ENCODE measurements at places on chromosomes 7 and 10.

DNA sequence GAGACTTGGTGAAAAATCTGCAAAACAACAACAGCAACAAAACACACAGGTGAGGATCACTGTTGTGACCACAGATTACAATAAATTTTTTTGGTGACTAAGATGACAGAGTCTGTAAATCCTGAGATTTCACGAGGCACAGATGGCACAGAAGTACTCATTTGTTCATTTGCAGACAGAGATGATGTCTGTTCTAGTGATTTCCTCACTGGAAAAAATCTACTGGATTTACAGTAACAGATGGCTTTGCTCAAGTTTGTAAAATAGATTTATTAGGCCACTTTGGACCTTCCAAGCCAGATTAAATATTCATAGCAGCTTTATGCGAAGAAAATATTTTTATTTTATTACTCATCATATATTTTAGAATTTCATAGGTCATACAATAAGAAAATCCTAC, 113.5 kb upstream of the IL6 start:
- peaks cover 39% of the 10 kb centered on the region for H3K36me3 ChIP-seq
- no peaks in the 10 kb centered on the region for H3K27me3 ChIP-seq
- H3K4me3 ChIP-seq, result no peak overlapping the region
- peaks cover 41% of the 10 kb centered on the region for H3K4me1 ChIP-seq
- DNase-seq, result no peak

DNA sequence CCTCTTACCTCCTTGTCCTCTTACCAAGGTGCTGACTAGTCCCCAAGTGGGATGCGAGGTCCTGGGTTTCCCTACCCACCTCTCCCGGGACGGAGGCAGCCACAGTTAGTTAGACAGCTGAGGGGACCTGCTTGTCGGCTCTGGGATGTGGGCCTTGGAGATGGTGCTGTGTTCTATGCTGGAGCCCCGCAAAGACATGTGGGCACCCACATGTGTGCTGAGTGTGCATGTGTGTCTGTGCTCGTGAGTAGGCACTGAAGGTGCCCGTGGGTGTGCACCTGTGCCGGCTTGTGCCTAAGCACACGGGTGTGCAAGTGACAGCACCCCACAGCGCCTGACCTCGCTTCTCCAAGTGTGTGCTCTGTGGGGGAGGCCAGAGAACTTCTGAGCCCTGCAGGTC, 62.2 kb downstream of the NEURL1 start:
- peak overlapping the region; percentile 46 for H3K4me3 ChIP-seq
- no peaks in the 10 kb centered on the region for H3K36me3 ChIP-seq
- H3K27me3 ChIP-seq, result peaks cover 56% of the 10 kb centered on the region
- peaks cover 6% of the 10 kb centered on the region for H3K4me1 ChIP-seq

DNA sequence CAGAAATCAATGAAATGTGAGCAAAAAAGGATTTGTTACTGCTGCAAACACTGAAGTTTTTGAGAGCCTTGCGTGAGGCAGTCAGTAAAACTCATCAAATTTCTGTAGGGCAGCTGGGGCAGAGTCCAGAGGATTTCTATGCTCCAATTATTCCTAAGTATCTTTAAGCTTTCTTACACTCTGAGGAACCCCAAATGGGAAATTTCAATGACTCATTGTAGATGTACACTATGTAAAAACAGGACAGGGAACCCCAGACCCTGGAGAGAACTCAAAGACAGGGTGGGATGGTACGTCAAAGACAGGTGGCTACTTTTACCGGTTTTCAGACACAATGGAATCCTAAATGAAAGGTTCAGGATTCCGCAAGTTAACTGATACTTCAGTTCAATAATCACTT, 120.2 kb downstream of the TNS3 start:
- H3K27me3 ChIP-seq, result no peaks in the 10 kb centered on the region
- H3K4me3 ChIP-seq, result no peak overlapping the region
- H3K27ac ChIP-seq, result no peak overlapping the region
- H3K4me1 ChIP-seq, result peaks cover 10% of the 10 kb centered on the region
- no peak for DNase-seq

DNA sequence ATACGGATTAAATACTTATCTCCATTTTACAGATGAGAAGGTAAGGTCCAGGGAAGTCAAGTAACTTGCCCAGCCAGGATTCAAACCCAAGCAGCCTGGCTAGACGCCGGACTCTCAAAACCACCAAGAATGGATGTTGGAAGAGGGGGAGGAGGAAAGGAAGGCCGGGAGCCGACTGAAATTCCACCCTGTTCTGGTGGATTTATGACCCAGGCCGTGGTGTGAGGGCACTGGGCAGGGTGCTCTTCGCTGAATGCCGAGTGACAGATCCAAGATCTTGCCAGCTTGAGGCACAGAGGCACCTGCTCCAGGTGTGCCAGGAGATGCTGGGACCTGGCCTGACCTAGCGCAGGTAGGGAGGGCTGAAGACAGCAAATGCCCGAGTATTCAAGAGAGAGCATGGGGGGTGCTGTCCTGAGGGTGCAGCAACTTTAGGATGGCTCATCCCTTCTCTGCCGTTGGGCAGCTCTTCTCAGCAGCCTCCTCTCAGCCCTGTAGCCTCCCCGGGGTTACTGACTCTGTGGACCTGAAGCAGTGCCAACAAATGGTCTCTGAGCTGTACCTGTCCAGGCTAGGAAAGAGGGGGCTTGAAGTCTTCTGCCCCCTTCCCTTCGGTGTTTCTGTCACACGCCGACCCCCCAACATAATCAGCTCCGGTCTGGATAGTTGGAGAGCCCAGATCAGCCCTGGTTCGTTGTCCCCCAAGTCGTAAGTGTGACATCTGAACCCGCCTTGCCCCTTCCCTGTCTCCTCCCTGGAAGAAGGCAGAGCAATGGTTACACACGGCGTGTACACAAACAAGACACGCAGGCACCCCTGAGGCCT, 713 bp downstream of the LOXL4 start:
- peaks cover 17% of the 10 kb centered on the region for H3K27me3 ChIP-seq
- H3K4me3 ChIP-seq, result peak overlapping the region; percentile 82
- peaks cover 18% of the 10 kb centered on the region for H3K4me1 ChIP-seq

GRCh38 chr7:111571720-111572119, 9.4 kb upstream of the IMMP2L start:
- no peak overlapping the region for H3K4me3 ChIP-seq
- no peak overlapping the region for H3K27ac ChIP-seq
- H3K27me3 ChIP-seq, result peaks cover 31% of the 10 kb centered on the region
- DNase-seq, result no peak

DNA sequence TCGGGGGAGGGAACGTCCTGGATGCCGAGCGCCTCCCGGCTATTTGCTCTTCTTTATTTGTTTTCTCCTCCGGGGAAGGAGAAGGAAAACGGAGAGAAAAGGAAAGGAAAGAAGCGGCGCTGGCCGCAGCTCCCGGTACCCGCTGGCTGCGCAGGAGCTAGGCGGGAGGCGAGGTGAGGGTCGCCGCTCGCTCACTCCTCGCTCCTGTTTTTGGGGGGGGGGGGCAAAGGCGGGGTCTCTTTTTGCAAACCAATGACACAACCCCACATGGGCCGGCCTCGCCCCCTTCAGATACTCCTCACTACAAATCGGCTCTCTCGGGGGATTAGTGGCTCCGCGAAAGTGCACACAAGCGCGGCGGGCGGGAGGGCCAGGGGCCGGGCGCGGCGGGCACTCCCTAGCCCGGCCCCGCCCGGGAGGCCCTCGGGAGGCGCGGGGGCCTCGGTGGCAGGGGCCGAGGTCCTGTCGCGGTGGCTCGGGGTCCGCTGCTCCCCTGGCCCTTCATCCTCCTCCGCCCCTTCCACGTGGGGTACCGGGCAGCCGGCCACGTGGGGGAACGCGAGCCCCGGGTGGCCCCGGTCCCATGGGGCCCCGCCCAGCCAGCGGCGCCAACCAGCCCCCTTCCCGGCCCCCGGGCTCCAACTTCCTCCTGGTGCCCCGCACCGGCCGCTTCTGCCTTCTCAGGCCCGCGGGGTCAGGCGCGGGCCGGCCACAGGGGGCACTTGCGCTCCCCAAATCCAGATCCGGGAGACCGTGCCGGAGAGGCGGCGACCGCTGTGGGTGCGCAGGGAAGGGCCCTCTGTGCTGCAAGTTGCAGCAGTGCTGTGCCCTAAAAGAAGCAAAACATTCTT, 718 bp upstream of the CTBP2 start:
- DNase-seq, result no peak
- peaks cover 25% of the 10 kb centered on the region for H3K27me3 ChIP-seq
- peak overlapping the region; percentile 83 for H3K4me3 ChIP-seq
- peaks cover 24% of the 10 kb centered on the region for H3K4me1 ChIP-seq

- H3K36me3 ChIP-seq, result peaks cover 19% of the 10 kb centered on the region
- DNase-seq, result no peak
- no peaks in the 10 kb centered on the region for H3K4me1 ChIP-seq
- H3K27me3 ChIP-seq, result no peaks in the 10 kb centered on the region
- H3K4me3 ChIP-seq, result no peak overlapping the region
These were observed 19.5 kb downstream of the AGR2 start for GRCh38 chr7:16785321-16785720.

GRCh38 chr7:79244482-79244881, 209.0 kb downstream of the MAGI2 start:
- no peak overlapping the region for H3K4me3 ChIP-seq
- H3K36me3 ChIP-seq, result no peaks in the 10 kb centered on the region
- no peaks in the 10 kb centered on the region for H3K4me1 ChIP-seq
- H3K27me3 ChIP-seq, result no peaks in the 10 kb centered on the region
- no peak for DNase-seq
- no peak overlapping the region for H3K27ac ChIP-seq

GRCh38 chr7:81761821-81762220, 8.0 kb downstream of the HGF start:
- H3K27me3 ChIP-seq, result no peaks in the 10 kb centered on the region
- no peaks in the 10 kb centered on the region for H3K36me3 ChIP-seq
- DNase-seq, result no peak

GRCh38 chr7:120996333-120996987, 7.9 kb downstream of the CPED1 start:
- H3K4me3 ChIP-seq, result no peak overlapping the region
- no peaks in the 10 kb centered on the region for H3K27me3 ChIP-seq
- H3K36me3 ChIP-seq, result no peaks in the 10 kb centered on the region
- H3K27ac ChIP-seq, result no peak overlapping the region

- H3K4me1 ChIP-seq, result peaks cover 59% of the 10 kb centered on the region
- H3K36me3 ChIP-seq, result peaks cover 3% of the 10 kb centered on the region
- no peaks in the 10 kb centered on the region for H3K27me3 ChIP-seq
- no peak for DNase-seq
These were observed 112.1 kb upstream of the KLF6 start for GRCh38 chr10:3897156-3897555.

GRCh38 chr7:503575-504111, 16.0 kb downstream of the PDGFA start:
- no peak overlapping the region for H3K27ac ChIP-seq
- no peaks in the 10 kb centered on the region for H3K27me3 ChIP-seq
- peaks cover 41% of the 10 kb centered on the region for H3K36me3 ChIP-seq
- no peaks in the 10 kb centered on the region for H3K4me1 ChIP-seq
- H3K4me3 ChIP-seq, result no peak overlapping the region
- DNase-seq, result no peak

DNA sequence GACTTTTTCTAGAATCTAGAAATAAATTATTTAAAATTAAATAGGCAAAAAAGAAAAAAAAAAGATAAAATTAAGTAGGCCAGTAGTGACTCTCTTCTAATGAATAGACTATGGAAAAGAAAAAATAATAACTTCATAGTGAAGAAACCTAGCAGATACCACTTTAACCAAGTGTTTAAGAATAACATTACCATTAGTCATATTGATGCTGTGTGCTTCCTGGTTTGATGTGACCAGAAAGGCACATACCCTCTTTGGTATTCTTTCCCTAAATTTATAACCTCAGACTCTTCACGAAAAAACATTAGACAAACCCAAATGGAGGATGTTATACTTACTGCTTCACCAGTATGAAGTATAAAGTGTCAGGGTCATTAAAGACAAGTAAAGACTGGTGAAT, 42.6 kb downstream of the KIF20B start:
- peaks cover under 1% of the 10 kb centered on the region for H3K4me1 ChIP-seq
- no peaks in the 10 kb centered on the region for H3K27me3 ChIP-seq
- no peak for DNase-seq
- H3K36me3 ChIP-seq, result peaks cover 30% of the 10 kb centered on the region
- H3K27ac ChIP-seq, result no peak overlapping the region

GRCh38 chr10:113494761-113495160, 58.1 kb upstream of the HABP2 start:
- no peak overlapping the region for H3K27ac ChIP-seq
- H3K4me3 ChIP-seq, result no peak overlapping the region
- peaks cover 11% of the 10 kb centered on the region for H3K27me3 ChIP-seq
- H3K36me3 ChIP-seq, result no peaks in the 10 kb centered on the region

DNA sequence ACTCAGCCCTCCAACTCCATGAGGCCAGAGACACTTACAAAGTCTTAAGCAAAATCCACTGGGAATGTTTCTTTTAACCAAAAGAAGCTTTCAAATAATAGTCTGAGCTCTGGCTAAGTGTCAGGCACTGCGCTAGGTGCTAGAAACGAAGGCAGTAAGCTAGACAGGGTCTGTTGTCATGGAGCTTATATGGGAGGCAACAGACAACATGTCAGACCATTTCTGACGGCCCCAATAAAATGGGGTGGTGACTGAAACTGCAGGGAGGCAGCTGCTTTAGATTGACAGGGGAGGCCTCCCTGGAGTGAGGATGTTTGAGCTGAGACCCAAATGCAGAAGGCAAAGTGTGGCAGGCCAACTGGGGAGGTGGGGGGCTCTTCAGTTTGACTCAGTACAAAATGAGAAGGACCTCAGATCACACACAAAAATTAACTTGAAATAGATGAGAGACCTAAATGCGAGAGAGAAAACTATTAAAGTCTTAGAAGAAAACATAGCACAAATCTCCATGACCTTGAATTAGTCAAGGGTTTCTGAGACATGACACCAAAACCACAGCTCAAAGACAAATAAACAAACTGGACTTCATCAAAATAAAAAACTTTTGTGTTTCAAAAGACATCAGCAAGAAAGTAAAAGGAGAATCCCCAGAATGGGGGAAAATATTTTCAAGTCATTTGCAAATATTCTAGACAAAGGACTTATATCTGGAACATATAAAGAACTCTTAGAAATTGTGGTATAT, 40.6 kb downstream of the SH3PXD2A start:
- peaks cover 20% of the 10 kb centered on the region for H3K27me3 ChIP-seq
- no peak for DNase-seq
- H3K36me3 ChIP-seq, result no peaks in the 10 kb centered on the region
- no peaks in the 10 kb centered on the region for H3K4me1 ChIP-seq
- no peak overlapping the region for H3K4me3 ChIP-seq
